ENCODE measurements at places on chromosomes 6 and 20.

DNA sequence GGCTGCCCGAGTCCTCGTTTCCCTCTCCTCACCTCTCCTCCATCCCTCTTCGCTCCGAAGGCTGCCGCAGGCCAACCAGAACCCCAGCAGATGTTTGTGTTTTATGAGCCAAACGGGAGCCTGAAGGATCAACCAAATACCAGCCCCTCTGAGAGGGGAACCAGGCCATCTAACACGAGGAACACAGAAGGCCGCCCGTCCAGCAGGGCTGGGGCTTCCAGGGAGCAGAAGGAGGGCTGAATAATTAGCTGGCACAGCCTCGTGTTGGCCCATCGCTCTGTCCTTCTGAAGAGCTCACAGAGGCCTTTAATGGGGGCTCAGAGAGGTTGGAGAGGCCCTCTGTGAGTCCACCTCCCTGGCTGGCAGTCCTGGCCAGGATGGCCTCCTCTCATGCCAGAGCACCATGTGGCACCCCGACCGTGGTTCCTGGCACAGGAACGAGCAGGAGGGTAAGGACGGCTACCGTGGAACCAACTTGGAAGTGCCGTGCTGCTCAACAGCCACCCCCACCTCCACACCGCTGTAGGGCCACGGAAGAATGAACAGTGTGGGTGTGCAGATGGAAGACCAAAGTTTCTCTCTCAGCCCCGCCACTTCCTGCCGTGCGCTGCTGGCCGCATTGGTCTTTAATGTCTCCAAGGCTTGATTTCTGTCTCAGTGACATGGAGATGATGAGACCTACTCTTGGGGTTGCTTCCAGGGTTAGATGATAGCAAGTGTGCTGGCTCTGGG is 155.2 kb downstream of the SCML4 start:
- DNase-seq = no peak

DNA sequence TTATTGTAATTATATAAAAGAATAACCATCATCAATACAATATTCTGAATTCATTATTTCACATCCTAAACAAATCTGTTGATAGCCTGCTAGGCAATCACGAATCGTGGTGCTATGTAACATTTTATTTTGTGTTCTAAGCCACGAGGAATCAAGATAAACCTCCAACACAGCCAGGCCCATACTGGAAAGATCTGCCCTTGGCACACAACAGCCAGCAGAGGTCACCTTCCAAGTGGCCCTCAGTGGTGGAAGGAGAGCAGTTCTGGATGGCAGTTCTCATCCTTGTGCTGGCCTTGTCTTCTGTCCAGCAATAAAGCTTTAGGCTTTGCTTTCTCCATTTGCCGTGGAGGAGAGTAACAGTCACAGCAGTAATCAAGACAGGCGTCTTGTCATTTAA is 13.2 kb downstream of the ZNF831 start:
- no peak for DNase-seq

DNA sequence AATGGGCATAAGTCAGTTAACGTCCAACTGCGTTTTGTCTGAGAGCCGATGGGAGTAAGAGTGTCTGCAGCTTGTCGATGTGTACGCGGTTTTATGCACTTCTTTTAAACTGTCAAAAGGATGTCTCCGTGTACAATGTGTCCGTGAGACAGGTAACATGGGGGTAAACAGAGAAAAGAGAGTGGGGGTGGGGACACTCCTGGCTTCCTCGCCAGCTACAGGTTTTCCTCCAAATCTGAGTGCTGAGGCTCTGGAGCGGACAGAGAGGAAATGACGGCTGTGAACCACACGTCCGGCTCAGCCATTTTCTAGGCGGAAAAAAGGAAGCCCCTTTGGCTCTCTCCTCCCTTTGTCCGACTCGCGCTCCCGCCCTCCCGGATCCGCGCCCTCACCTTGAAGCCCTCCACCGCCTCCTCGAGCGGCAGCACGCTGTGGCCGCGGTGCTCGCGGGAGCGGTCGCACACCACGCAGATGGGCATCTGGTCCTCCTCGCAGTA is 916 bp downstream of the TRIM27 start:
- peak; percentile 38 for DNase-seq

DNA sequence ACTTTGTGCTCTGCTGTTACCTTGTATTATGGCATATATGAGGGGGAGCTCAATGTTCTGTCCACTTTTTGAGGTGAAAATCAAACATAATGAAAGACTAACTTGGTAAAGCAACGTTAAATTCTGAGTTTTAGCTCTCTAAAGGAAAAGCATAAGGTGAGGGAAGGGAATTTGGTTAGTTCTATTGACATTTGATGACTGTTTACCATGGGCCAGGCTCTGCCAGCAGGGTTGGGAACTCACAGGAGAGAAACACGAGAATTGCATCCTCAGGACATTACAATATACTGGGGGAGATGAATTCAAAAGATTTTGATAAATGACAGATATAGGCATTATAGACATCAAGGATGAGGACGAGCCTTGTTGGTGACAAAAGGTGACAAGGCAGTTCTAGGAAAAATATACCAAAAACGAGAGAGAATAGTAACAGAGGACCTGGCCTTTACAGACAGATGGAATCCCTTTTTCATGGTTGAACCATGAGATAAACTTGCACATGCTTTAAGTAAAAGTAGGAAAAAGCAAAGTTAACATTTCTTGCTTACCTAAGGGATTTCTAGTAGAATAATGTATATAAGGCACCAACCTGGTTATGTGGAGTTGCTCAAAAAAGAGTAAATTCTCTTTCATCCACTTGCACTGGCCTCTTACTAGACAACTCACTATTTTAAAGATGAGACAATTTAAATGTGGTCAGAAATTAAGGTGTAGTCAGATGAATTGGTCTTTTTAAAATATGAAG is 191.4 kb downstream of the NKAIN2 start:
- DNase-seq = no peak

DNA sequence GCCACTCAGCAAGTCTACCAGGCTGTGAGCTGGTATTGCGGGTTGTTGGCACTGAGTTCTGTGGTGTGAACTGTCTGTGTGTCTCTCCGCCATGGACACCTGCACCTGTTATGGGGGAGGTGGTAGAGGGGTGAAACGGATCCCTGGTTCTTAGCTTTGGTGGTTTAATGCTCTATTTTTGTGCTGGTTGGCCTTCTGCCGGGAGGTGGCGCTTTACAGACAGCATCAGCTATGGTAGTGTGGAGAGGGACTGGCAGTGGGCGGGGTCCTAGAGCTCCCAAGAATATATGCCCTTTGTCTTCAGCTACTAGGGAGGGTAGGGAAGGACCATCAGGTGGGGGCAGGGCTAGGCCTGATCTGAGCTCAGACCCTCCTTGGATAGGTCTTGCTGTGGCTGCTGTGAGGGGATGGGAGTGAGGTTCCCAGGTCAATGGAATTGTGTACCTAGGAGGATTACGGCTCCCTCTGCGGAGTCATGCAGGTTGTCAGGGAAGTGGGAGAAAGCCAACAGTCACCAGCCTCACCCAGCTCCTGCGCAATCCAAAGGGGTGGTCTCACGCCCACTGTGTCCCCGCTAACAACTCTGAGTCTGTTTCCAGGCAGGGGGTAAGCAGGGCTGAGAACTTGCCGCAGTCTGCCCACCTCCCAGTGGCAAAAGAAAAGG is 154.3 kb downstream of the CCDC170 start:
- DNase-seq = no peak

DNA sequence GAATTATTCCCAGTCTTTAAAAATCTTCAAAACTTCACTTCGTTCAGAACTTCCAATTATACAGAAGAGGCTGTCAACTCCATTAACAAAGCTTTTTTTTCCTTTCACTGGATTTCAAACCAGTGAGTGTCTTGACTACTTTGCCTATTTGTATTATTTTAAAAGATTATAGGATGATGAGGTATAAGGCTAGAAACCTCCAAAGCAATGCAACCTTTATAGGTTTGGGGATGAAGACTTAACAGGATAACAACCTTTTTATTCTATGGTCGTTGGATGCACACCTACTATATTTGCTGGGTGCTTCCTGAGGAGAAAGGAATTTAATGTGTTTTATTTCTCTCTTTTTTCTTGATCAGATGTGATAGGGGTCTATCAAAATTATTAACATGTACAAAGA is 1.9 kb upstream of the OVOL2 start:
- no peak for DNase-seq

DNA sequence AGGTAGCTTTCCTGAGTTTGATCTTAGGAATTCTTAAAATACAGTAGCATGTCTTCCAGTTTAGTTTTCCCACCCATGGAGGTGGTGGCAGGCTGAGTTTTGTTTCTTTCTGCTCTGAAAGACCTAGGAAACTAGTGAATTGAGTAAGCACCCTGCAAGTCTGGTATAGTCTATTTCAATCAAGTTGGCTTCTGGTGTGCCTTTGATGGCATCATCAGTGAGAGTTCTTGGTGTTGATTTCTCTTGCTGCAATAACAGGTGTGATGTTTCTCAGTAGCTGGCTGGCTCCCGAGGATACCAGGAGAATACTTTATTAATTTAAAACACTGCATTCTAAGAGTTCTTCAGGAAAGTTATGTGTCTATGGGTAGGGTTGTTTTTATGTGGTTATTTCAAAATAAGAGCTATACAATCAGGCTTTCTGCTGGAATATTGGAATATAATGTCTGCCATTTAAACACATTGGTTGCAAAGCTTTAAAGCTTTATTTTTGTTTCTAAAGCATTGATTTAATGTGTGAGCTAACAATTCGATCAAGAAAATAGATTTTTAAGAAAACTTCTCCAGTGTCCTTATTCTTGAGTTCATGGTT is 19.0 kb downstream of the VAPB start:
- DNase-seq = peak; percentile 67
